ENCODE measurements at places on chromosomes 4 and X.
A peak's percentile ranks its signal among the peaks of the same experiment; 100 is the strongest.

DNA sequence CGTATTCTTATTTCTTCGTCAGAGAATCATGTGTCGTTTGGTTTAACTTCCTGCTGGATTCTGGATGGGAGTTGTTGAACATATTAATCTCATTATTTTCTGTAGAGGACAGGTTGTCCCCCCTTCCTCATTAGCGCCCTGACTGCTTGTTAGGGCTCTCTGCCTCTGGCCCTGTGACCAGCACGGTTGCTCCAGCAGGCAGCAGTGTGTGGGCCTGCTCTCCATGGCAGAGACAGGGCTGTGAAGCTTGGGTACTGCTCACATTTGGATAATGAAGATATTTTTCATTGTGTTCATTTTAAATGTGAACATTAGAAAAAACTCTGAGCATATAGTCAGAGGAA is 102.7 kb downstream of the KLHL8 start:
- DNase-seq: no peak

DNA sequence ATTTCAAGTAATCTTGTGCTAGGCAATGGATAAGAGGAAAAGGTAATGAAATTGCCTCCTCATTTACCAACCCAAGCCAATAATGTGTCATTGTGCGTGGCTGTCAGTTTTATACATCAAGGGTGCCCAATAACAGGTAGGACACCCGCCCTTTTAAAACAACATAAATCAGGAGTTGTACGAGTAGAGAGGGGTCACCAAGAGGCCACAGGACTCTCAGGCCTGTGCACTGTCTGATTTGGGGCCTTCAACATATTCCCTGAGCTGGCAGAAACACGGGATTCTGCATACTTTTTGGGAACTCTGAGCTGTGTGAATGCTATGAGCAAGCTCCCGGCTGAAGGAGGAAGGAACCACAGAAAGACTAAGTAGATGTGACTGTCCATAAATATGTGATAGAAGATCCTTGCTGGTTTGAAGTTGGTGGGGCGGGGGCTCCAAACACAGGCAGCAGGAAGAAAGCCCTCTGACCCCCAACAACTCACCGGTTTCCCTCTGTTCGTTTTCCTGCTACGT is 82.7 kb upstream of the MAML3 start:
- no peak for DNase-seq

GRCh38 chr4:148273501-148273986 is 168.7 kb downstream of the NR3C2 start:
- no peak for DNase-seq

- DNase-seq: no peak
Observed at GRCh38 chr4:1382776-1383727, 23.2 kb downstream of the NKX1-1 start.

DNA sequence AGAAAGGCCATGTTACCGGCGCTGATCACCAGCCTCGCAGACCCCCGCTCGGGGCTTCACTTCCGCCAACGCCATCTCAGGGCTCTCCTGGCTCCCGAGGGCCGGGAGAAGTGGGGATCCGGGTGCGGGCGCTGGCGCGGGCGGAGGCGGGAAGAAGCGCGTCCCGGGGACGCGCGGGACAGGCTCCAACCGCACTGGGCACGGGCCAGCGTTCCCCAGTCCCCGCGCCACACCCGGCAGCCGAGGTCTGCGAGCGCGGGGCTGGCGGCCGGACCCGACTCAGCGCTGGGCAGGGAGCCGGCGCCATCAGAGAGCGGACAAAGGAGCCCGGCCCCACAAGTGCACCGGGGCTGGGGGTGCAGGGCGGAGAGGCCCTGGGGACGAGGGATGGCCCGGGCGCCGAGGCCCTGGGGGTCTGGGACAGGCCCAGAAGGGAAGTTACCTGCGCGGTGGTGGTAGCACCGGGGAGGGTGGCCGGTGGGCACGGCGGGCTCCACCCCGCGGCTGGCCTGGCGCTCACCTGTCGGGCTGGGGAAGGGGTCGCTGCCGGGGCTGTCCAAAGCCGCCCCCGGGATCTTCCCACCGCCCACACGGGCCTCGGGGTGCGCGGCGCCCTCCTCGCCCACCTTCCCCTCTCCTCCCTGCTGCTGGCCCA is 449 bp downstream of the CTPS2 start:
- DNase-seq: peak; percentile 6

DNA sequence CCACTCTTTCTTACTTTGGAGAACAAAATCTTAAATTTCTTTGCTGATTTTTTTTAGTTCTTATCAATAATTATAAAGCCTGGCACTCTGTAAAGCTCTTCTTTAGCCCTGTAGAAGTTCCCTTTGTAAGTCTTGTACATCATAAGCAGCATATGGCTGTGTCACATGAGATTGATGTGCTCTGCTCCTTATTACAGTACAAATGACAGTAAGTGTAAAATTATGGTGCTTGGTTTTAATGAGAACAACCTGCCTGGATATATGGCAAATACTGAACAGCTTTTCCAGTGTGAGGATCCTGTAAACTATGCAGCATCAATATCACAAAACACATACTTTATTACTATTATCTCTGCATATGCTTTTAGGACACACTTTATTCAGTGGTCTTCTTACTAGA is 145.9 kb upstream of the GNPDA2 start:
- DNase-seq: no peak

DNA sequence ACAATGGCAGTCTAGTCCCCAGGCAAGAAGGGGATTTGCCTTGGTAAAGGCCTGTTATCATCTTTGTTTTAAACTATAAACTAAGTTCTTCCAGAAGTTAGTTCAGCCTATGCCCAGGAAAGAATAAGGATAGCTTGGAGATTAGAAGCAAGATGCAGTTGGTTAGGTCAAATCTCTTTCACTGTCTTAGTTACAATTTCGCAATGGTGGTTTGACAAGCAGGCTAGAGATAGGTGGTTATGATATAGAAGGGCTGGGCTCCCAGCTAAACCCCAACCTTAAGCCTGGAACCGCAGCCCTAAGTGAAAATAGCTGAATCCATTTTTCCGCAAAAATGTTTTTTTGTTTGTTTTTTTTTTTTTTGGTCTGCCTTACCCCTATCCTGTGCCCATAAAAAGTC is 41.8 kb upstream of the NEIL3 start:
- no peak for DNase-seq

DNA sequence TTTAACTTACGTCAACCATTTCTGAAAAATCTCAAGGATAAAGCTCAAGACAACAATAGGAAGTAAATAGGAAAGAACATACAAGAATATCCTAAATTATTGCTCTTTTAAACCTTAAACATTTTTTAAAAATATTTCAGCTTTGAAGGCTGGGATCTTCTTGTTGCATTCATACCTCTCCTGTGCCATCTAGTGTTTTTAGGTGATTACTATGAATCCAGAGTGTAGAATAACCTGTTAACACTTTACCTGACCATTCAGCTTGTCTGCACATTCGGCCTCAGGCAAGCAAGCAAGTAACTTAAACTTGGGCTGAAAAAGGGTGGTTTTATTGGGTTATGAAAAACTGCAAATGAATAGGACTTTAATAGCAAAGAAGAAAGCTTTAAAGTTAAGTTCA is 507.8 kb upstream of the INTU start:
- no peak for DNase-seq

- no peak for DNase-seq
Observed at GRCh38 chrX:136598631-136599030, 49.3 kb upstream of the CD40LG start.

- DNase-seq: no peak
Observed at GRCh38 chr4:85703096-85703495, 228.1 kb downstream of the ARHGAP24 start.

DNA sequence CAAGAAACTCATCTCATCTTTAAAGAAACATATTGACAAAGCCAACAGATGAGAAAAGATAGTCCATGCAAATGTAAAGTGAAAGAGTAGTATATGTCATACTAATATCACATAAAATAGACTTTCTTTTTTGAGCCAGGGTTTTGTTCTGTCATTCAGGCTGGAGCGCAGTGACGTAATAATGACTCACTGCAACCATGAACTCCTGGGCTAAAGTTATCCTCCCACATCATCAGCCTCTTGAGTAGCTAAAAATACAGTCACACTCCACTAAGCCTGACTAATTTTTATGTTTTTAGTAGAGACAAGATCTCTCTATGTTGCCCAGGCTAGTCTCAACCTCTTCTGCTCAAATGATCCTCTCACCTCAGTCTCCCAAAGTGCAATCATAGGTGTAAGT is 51.8 kb upstream of the TRAM1L1 start:
- no peak for DNase-seq

DNA sequence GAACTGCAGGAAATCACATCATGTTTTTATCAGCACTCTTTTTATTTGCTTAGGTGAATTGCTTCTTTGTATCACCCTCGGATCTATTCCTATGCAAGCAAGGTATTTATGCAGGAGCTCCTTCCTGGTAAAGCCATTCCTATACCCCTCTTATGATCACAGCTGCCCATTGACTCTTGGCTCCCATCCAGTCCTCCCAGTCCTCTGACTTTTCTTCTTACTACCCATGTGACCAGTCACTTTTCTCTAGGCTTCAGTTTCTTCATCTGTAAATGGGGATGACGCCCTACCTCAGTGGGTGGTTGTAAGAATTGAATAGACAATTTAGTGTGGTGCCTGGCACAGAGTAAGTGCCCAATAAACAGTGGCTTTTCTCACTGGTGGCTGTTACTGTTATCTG is 144.9 kb downstream of the FHIP1A start:
- no peak for DNase-seq

DNA sequence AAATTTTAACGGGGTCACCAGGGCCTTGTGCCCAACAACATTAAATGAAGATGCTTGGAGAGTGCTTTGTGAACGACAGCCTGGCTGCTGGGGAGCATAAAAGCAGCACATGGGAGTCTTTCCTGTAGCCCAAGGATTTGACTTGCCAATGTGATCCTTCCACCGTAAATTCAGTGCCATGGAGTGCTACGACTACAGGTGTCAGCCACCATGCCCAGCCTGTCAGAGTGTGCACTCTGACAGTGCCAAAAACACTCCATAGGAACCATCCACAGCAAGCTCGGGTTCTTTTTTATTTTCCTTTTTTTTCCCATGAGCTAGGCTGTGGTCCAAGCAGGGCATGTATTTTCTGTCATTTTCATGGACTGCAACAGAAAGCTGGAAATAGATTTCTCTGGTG is 156.9 kb downstream of the NLGN4X start:
- DNase-seq: no peak

DNA sequence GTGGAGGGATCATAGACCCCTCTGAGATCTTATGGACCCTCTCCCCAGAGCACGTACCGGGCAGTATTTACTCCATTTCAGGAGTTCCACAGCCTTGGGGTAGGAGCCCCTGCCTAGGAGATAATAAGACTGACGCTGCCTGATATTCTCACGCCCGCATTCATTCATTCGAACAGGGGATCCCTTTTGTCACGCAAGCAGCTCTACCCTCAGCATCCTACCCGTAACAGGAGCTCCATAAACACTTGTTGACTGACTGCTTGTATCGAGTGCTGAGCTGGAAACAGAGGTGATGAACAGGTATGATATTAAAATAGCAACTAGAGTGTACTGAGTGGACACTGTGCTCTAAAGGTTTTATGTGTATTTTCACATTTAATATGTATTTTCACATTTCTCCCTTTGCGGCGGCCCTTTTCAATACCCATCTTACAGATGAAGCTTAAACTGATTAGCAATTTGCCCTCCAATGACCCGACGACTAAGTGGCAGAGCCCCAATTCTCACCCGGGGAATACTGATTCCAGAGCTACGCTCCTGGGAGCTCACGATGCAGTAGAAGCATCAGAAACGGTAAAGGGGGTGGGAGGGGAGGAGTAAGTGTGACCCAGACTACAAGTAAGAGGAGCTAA is 888 bp downstream of the RAB28 start:
- DNase-seq: no peak

DNA sequence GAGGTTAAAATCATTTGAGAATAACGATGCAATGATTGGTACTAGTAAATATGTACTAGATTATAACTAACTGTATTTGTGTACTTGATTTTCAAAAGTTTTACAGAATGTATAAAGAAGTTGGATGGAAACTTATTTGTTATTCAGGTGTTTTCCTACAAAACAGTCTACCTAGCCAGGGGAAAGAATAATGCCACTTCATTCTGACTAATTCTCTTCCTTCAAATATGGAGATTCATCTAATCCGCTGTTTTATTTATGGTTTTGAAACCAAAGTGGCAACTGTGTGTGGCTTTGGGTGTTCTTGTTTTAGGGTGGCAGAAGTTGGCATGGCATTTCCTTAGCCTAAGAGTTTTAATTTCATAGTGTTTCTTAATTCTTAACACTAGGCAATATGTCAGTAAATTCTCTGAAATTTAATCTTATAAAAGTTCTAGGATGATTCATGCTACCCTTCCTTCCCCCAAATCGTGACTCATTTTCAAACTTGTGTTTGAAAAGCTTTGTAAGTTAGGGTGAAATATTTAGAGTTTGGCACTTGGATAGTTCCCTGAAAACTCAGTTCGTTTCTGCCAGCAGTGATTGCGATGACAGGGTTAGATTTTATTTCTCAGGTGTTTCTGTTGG is 62.6 kb downstream of the DCLK2 start:
- DNase-seq: no peak

GRCh38 chr4:8110071-8110986 is 48.3 kb downstream of the ABLIM2 start:
- DNase-seq: peak; percentile 7

DNA sequence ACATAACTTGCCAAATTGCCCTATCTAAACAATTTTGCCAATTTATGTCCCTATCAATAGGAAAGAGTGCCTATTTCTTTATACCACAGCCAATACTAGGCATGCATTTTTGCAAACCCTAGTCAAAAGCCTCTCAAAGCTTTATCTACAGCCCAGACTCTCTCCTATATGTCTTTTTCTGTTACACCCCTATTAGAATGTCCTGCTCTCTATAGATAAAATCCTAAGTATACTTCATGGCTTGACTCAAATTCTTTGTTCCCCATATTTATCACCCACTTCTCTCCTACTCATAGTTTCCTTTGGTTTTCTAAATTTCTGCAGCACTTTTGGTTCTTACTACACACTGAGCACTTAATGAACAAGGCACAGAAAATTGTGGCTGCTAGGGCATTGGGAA is 38.0 kb downstream of the NUP62CL start:
- no peak for DNase-seq

GRCh38 chr4:87031920-87032319 is 97.1 kb downstream of the AFF1 start:
- no peak for DNase-seq

- DNase-seq: no peak
Observed at GRCh38 chr4:112585977-112586736, 50.6 kb downstream of the ZGRF1 start.

GRCh38 chr4:119035951-119036737 is 99.5 kb upstream of the MYOZ2 start:
- no peak for DNase-seq
